Caudate nucleus (tissue), 63 donors: ENCODE measurements at places on chromosomes 1 and 21.
A peak's percentile ranks its signal among the peaks of the same experiment; 100 is the strongest.

DNA sequence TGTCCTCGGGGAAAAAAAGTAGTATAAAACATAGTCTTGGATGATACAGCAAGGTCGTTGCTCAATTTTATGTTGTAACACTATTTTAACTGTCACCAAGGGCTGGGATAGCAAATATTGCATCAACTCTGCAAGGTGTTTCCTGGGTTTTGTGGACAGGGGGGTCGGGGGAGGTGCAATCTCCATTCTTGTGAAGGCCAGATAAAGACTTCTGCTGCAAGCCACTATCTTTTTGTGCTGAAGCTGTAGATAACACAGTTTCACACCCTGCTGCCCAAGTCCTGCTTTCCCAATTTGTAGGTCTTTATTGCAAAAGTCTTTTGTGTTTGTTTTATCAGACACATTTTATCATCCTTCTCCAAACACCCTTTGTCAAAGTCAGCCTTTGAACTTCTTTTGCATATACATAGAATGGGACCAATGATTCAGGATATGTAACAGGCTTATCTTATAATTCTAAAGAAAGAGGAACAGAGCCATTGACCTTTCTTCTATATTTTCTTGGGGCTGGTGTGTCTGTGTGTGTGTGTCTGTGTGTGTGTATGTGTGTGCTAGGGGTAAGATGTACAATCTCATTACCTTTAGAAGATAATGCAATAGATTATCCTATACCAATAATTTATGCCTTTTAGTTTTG lies 140.6 kb downstream of the RUNX1 start:
- DNase-seq = no peak

GRCh38 chr1:53562981-53563379 lies 103.8 kb downstream of the DMRTB1 start:
- DNase-seq = no peak

DNA sequence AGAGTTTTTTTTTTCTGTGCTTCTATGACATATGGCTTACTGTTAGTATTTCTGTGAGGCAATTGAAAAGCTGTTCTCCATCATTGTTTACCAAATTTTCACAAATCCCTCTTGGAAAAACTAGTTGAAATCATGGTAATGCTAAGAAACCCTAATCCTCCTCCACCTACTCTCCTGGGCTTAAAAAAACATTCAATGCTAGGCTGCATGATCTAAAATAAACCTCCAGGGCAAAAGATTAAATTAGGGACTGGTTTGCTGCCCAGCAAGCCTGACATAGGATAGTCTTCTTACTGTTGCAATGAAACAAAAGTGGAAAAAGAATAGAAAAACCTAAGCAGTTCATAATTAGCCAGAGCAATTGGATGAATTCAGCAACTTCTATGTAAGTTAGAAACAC lies 16.1 kb downstream of the C1orf52 start:
- DNase-seq = no peak

GRCh38 chr1:175171036-175171913 lies 21.3 kb downstream of the KIAA0040 start:
- DNase-seq = no peak

DNA sequence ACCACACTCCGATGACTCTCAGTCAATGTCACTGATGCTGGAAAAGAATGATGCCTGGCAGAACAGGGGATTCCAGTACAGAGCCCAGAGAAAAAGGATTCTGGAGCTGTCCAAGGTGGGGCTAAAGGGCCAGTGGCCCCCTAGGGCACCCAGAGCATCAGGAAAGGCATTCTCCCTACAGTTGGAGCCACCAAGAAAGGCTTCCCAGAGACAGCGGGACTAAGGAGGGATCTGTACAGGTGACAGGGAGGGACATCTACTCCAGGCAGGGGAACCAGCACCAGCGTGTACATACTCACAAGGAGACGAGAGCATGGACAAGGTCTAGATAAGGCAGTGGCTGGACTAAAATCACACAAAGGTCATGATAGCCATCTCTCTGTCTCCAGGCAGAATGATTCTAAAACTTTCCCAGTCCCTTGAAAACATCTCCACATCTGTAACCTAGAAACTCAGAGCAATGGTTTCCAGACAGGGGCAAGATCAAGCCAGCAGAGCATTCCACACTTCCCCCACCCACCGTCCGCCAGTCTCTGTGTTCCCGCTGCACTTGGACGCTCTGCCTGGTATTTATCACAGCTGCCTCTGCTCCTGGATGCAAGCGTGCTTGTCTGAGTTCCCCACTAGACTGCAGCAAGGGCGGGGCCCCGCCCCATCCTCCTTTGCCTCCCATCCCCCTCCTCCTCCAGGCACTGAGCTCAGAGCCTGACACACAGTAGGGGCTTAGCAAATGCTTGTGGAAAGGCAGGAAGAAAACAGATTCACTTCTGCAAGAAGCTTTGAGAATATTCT lies 111.6 kb upstream of the ZC3H12A start:
- no peak for DNase-seq

DNA sequence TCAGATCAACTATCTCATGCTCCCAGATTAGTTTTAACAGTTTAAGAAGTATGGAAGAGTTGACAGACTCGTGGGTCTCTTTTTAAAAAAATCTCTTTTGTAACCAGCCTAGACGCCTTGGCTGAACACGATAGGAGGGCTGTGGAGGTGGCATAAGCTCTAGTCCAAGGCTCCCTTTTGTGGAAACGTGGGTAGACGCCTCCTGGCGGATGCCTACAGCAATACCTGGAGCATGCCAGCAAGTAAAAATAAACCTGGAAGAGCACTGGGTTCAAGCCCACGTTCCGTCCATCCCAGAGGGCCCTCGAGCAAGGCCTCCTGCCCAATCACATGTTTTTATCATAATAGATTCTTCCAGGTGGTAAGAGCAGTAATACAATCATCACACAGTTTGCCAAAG lies 87.9 kb downstream of the RGS7 start:
- DNase-seq = no peak

- DNase-seq = no peak
Measured at GRCh38 chr1:7010534-7011200, 225.4 kb downstream of the CAMTA1 start.

DNA sequence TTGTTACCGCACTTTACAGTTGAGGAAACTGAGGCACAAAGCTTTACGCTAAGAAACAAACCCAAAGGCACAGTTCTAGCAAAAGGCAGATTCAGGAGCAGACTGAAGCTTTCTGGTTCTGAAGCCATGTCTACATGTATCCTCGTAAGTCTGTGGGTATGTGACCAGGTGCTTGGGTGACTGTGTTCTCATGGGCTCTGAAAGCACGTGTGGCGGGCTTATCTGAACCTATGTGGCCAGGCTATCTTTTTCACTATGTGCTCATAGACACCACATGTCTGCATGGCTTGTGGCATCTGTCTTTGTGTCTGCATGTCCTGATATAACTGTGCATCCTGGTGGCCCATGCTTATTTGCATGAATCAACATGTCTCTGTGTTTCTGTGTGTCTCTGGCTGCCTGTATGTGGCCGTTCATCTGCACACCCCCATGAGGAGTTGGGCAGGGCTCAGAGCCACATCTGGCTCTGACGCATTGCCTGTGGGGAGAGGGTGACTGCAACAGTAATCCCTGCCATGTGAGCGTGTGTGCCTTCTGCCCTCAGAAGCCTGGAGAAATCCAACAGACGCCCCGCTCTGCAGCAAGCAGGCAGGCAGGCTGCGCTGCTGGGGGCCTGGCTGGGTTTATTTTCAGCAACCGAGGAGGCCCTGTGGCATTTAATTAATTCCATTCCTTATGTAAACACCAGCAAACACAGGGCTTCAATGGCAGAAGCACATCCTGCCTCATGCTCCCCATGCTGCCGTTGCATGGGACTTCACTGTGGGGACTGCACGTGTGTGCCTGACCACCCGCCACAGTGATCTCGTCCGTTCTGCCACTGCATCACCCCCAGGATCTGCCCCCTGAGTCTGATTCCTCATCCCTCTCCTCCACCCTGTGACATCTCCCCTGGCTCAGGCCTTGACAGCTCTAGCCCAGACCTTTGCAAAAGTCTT lies 115.4 kb downstream of the TRABD2B start:
- no peak for DNase-seq

DNA sequence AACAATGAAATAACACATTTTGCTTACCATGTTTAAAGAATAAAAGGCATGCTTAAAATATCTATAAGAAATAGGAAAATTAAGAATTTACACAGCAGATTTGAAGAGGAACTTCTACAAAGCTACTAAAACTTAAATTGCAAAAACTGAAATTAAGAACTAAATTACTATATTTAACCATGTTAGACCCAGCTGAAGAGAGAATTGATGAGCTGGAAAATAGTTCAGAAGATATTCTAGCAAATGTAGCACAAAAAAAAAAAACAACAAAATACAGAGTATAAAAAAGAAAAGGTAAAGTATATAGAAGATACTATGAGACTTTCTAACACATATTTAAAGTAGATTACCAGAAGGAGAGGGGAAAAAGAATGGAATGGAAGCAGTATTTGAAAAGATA lies 82.8 kb upstream of the ST6GALNAC5 start:
- DNase-seq = no peak

DNA sequence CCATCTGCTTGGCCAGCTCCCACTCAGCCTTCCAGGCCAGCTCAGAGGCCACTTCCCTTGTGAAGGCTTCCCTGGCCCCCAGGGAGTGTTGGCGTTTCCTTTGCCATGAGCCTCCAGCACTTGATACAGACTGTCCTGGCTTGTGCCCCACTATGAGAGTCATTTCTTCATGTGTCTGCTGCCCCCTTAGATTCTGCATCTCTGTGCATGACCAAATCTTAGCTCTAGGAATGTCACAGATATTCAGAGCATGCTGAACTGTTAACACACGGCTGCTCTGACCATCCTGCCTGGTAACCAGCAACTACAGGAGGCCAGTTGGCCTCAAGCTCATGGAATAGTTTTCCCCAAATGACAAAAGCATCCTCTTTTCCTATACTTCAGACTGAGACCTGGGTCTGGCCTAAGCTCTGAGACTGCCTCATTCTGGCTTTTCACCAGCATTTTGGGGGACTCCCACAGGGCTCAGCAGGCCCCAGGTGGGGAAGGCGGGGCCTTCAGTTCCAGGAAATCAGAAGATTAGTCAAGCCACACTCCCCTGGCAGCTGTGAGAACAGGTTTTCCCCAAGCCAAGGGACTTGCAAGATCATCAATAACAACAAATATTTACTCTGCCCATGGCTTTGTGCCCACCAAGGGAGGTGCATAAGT lies 182.6 kb upstream of the EDN2 start:
- DNase-seq = no peak

DNA sequence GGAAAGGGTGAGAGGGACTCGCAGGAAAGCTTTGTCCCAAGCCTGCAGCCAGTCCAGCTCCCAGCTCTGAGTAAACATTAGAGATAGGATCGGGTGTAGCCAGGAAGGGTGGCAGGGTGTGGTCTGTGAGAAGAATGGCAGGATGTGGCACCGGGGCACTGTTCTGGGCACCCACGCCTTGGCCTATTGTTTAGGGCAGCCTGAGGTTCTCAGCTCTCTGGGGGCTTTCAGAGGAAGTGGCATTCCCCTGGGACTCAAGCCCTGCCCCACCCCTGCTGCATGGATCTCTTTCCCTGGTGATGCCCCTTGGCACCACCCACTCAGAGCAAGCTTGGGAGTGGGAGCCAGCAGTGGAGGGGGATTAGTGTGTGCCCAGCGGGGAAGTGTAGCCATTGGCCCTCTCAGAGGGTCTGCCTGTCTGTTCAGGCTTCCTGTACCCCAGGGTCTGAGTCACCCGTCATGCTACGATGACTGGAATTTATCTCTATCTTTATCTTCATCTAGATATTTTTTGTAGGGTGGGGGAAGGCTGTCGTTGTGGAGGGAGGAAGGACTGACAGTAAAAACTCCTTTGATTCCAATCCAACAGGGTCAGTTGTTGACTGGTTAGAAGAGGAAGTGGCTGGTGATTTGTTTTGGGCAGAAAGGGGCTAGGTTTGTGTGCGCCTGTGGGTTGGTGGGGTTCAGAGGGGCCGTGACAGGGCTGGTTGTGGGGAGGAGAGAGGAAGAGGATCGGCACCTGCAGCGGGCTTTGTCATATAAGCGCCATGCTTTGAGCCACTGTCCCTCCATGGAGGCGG lies 31.6 kb downstream of the SOX13 start:
- DNase-seq = no peak

- peak; percentile 27 for DNase-seq
Measured at GRCh38 chr1:43383449-43383848, 6.2 kb downstream of the MED8 start.

DNA sequence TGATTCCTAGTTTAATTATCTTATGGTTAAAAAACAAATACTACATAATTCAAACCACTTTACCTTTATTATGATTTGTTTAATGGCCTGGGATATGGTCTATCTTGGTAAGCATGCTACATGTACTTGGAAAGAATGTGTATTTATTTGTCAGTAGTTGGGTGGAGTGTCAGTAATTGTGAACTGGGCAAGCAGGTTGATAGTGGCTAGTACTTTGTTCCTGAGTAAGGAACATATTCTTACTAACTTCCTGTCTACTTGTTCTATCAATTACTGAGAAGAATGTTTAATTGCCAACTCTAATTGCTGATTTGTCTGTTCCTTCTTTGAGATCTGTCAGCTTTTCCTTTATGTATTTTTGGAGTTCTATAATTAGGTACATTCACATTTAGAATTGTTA lies 49.2 kb upstream of the ABCG1 start:
- no peak for DNase-seq

- DNase-seq = no peak
Measured at GRCh38 chr1:76330991-76331603, 256.6 kb downstream of the ST6GALNAC3 start.

DNA sequence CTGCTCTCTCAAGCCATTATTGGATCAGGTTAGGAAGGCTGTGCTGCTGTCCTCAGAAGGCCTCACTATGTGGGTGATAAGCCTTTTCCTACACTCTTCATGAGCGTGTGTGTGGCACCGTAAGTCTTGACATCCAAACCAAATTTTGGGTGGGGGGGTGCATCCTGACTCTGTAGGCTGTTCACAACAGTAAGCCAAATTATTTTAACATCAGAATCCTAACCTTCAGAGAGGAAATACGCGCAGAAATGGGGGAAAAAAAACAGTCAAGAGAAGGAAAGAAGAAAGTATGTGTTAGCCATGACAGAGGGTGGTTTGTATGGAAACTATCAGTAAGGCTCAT lies 21.0 kb downstream of the STPG1 start:
- DNase-seq = no peak

- DNase-seq = no peak
Measured at GRCh38 chr1:84972377-84972987, 24.4 kb downstream of the MCOLN2 start.

DNA sequence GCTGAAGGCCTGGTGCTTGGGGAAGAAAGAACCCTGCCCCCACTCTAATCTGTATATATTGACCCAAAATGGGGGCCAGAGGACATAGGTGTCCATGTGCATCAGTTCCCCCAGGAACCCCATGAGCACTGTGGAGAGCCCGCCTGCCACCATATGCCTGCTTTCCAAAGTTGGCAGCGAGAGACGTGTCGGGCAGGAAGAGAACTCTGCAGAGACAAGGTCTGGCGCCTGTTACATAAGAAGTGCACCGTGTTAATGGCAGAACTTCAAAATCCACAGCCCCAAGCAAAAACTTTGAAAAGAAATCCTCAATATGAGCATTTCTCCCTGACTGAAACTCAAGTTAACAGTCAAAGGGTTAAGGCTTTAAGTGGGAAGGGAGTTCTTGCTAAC lies 8.0 kb downstream of the CTNNBIP1 start:
- DNase-seq = no peak

GRCh38 chr1:15391366-15391765 lies 18.3 kb upstream of the EFHD2 start:
- DNase-seq = no peak

GRCh38 chr1:6350416-6351088 lies 43.0 kb downstream of the ACOT7 start:
- no peak for DNase-seq
